Stimulated activated CD8-positive, alpha-beta memory T cell treated with anti-CD3 and anti-CD28 coated beads, Interleukin-4, amount 100 ng/mL, for 1 hour (primary cell): ENCODE measurements at places on chromosomes 1 and 21.

DNA sequence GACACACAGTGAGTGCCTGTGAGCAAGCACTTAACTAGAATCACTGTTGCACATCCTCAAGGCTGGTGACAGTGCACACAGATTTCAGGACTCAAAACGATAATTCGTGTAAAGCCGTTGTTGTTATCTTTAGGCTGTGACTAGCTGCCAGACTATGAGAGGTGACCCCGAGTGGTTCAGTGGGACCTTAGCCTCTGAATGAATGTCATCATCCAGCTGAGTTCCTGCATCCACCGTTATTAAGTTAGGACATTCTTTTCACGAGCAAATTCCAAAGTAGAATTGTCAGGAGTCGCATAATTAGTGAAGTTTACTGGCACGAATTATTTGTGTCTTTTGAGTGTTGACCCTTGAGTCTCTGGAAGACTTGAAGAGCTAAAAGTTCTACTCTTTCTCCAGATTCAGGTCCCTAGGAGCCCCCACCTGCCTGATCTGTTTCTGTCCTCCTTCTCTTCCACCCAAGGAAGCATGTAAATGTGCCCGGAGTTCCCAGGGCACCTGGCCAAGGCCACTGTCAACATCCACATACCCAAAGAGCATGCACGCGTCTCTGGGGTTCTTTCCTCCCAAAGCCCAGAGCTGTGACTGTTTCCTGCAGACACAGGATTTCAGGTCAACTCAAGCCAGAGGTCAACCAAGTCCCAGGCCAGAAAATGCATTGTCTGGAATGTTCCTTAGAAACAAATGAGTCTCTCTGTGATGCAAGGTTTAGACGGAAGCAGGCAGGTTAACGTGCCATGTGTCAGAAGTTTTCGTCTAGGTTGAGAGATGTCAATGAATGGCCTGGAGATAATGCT, 207.2 kb downstream of the TOMM20 start:
- DNase-seq, result no peak

DNA sequence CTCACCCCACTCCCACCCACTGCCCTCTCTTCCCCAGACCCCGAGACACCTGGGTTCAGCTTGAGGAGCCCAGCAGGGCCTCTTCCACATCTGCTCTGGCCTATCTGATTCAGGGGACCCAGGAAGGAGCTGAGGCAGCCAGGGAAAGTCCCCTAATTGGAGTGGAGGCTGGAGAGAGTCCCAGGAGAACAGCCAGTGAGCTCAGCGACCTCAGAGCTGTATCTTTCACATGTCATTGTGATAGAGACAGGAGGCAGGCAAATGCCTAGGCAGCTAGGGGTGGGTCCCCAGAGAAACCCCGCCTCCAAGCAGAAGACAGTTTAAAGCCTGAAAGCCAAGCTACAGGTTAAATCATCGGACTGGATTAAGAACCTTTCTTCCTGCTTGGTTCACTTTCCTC, 122.7 kb downstream of the MATN1 start:
- no peak for DNase-seq

GRCh38 chr21:42348762-42349161, 2.0 kb downstream of the TFF2 start:
- DNase-seq, result no peak

DNA sequence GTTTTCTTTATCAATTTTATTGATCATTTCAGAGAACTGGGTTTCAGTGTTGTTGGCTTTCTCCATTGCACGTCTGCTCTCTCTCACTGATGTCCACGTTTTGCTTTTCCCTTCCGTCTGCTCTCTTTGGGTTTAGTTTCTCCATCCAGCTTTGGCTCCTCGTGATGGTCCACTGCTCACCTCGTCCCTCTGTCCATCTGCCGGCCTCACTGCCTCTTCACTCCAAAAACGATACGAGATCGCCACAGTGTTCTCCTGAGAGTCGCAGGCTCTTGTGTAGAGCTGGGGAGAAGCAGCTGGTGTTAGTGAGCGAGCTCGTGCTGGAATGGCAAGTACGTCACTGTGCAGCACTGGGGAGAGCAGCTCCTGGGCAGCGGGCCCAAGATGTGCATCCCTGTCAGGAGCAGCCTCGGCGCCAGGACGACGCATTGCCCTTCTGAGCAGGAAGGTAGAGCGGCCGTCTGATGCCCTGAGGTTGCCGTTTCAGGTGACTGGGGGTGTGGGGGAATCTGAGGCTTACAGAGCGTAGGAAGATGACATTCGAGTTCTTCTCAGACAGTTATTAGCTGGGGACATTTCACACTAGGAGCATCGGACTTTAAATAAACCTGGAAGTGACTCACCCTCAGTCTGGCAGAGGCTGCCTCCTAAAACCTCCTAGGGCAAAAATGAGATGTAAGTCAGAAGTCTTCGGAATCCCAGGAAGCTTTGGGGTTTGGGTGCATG, 31.4 kb upstream of the PCBP3 start:
- DNase-seq, result no peak

DNA sequence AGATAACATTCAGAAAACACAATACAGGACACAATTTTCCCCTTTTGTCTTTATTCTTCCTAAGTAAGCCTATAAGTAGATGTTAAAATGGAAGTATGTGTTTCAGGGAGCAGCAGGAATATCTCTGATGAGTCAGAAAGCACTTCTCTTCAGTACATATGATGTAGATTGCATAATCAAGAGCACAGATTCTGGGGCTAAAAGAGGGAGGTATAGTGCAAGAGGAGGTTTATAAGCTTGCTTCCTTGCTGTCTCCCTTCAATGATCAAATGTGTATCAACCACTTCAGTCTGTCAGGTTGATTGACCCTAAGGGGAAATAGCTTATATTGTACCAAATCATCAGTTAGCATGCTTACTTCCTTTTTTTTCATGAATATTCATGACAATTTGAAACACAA, 822.8 kb downstream of the BRINP3 start:
- DNase-seq, result no peak

DNA sequence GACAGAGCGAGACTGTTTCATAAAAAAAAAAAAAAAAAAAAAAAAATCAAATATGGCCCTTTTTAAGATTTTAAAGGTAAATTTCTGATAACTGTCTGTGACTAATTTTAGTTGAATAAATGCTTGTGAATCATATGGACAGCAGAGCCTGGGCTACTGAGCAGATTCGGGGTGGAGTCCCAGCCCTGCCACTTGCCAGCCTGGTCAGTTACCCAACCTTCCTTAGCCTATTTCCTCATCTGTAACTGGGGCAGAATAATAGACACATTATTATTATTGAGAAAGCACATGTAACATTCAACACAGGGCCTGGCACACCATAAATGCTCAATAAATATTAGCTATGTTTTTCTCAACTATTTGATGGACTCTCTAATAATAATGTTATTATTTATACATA, 11.2 kb upstream of the H3-3A start:
- DNase-seq, result no peak

GRCh38 chr1:16114527-16115467, 41.1 kb downstream of the EPHA2 start:
- no peak for DNase-seq

DNA sequence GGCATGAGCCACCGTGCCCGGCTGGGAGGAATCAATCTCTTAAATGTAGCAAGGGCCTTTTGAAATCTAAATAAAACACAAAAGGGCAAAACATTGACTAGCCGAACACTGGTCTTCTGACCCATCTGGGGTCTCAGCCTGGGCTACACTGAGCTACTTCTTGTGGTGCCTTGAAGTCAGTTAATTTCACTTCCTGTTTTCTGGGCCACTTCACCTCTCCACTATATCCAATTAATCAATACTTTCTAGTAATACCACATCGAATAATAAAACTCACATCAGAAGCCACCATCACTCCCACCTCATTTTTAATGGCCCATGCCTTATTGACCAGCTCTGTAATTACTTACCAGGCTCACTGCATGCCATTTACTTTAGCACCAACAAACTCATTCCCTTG, 138.0 kb upstream of the SAMSN1 start:
- DNase-seq, result no peak

DNA sequence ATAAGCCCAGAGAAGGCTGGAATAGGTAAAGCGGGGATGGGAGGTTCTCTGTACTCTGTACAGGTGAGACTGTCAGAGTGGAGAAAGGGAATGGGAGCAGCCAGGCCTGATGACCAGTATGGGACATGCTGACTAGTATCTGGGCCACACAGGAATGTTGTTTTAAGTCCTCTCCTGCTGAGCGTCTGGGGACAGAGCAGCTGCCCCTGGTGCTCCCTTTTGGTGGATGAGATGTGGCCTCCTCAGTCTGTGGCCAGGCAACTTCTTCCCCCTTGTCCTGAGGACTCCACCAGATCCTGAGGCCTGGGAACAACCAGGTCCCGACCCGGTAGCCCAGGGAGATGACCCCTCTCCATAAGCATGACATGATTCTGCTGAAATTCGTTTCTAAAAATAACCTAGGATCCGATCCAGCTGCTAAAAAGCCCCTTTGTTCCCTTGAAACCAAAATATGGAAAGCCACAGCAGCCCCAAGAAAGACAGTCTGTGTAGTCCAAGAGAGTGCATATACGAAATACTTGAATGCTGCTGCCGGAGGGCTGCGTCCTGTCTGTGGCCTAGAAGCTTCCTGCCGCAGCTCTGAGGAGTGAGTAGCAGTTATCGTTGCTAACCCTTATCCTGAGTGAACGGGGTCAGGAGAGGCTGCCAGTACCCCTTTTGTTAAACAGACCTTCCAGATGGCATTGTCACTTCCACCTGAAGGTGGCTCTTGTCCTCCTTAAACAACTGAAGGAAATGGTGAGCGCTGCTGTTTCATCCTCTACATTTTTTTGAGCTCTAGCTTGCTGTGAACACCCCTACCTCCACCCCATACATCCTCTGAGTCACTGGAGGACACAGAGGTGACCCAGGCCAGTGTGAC, 47.1 kb downstream of the ATP2B4 start:
- DNase-seq, result peak; percentile 31

DNA sequence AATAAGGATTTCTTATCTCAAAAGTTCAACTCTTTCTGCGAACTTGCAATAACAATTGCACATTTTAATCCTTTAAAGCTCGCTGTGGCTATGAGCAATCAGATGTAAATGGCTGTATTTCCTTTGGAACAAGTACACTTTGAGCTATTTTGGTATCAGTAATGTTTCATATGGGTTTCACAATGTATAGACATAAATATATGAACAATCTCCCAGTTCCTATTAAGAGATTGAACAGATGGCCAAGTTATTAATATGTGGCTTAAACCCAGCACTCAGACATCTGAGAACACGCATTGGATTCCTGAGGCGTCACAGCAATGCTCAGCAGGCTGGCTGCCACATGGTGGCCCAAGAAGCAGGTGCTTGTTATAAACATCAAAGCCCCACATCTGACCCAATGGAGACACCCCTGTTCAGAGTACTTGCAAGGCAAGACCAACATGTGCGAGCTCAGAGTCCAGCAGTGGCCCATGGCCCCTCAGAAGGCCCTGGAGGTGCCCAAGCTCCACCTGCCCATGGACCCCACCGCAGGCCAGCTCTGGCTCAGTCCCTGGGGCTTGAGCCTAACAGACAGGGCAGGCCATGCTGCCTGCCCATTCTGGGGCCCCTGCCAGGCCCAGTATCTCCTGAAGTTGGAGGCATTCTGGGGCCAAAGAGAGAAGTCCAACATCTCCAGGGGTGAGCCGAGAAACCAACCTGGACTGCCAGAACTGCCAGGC, 23.7 kb downstream of the PSMG1 start:
- DNase-seq, result no peak

DNA sequence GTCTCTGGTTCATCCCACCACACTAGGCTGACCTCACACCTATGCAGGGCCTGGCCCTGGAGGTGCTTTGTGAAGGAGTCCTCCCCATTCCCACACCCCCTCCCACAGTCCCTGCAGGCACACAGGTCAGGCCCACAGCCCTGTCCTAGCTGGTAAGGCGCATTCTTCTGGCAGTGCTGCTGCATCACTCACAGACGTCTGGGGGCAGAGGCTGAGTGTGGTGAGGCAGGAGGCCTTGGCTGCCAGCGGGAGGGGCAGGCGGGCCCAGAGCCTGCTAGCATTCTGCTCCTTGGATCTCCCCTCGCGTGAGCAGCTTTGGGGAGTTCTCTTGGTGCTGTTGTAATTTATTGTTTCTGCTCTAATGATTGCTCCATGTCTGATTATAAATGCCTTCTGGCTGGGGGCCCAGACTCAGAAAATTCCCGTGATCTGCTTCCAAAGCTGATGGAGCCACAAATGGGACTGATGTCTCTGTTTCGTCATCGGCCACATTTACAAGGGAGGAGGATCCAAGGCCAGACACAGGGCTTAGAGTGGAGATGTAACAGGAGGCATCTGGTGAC, 62.9 kb downstream of the TRABD2B start:
- no peak for DNase-seq

DNA sequence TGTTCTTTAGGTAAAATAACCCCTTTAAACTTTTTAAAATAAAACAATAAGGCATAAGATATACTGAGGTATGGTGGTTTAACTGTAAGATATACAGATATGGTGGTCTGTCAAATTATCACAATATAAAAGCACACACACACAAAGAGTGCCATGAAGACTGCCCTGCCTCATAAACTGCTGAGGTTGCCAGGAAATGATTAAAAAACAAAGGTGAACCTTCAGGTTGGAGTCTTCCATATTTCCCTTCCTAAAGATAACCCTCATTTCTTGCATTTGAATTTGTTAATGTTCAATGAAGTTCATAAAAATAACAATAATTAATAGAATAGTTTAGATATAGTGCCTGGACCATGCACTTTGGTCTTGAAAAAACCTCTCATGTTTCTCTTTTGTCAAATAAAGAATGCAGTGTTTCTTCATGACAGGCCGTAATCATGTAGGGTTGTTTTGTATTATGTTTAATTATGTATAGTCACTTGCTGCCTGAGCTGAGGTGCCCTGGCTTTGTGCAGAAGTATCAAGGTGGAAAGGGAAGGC, 123.6 kb upstream of the B3GALT2 start:
- DNase-seq, result no peak

GRCh38 chr1:16440131-16440469, 424 bp upstream of the NECAP2 start:
- no peak for DNase-seq

DNA sequence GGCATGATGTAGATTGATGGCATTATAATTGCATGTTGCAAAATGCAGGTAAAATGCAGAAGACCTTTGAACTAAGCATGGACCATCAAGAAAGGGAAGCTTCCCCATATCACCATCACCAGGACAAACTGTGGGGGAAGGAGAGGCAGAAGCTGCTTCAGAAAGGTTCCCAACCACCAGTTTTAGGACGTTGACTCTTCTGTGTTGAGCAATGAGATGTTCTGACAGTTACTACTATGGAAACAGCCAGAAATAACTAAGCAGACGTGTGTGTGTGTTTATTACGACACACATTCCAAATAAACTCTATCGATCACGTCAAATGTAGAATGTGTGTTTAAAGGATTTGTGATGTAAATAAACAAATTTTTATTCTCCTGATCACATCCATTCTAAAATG, 110.2 kb upstream of the PLD5 start:
- no peak for DNase-seq
